Fibroblast of pulmonary artery (primary cell): ENCODE measurements at places on chromosomes 5 and 9.

- DNase-seq = no peak
These were observed 310.8 kb downstream of the ARHGAP26 start for GRCh38 chr5:143080982-143081381.

- no peak for DNase-seq
These were observed 186.0 kb upstream of the KLF4 start for GRCh38 chr9:107675351-107676259.

GRCh38 chr9:96173640-96174039 lies 128.3 kb downstream of the HSD17B3 start:
- DNase-seq = no peak

- no peak for DNase-seq
These were observed 35.6 kb upstream of the ANKRD33B start for GRCh38 chr5:10528056-10528816.

- DNase-seq = no peak
These were observed 396.5 kb downstream of the ANXA1 start for GRCh38 chr9:73548201-73548600.

DNA sequence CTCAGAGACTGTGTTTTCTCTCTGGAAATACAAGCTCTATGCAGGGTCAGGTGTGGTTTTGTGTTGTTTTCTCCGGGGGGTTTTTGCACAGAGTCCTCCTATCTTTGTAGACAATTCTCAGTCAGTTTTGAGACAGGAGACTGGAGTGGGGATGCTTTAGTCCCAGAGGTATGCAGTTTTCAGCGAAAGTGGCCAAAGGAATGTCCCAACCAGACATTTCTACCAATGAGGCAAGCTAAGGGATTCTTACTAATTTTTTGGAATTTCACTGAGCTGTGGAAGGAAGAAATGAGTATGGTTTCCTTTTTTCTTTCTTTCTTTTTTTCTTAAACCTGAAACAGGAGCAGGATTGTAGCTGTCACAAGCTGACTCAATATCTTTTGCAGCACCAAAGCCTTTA lies 35.3 kb upstream of the PLPP1 start:
- DNase-seq = peak; percentile 31

- DNase-seq = no peak
These were observed 560.5 kb downstream of the TUSC1 start for GRCh38 chr9:25117791-25118190.

DNA sequence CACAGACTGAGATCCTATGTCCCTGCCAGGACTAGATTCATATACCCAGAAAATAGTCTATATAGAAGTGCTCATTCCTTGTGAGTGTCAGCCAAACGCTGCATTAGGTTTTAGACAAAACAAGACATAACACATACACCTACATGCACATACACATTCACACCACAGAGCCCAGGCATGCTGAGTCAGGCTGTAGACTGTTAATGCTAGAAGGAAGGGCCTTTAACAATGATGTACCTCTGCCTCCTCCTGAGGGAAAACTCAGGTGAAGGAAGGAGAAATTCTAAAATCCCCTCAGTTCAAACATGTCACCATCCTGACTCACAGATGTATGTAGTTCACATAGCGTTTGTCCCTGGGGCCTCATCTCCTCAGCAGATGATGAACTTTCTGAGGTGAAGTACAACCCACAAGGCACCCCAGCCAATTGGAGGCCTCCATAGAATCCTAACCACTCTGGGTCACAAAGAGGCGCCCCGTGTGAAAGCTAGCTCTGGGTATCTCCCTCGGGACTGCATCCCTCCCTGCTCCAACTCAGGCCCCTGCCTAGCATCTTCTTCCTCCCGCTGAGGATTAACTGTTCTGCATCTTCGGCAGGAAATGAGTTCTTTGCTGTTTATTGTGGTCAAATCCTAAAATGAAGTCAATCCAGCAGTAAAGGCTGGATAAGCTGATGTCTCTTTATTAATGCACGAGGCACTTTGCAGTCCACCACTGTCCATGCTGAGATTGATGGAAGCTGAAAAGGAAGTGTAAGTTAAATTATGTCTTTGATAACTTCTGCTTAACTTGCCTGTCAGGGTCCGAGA lies 40.8 kb upstream of the FSTL4 start:
- no peak for DNase-seq

- DNase-seq = peak; percentile 65
These were observed 4.0 kb downstream of the SNX30 start for GRCh38 chr9:112754578-112754977.

DNA sequence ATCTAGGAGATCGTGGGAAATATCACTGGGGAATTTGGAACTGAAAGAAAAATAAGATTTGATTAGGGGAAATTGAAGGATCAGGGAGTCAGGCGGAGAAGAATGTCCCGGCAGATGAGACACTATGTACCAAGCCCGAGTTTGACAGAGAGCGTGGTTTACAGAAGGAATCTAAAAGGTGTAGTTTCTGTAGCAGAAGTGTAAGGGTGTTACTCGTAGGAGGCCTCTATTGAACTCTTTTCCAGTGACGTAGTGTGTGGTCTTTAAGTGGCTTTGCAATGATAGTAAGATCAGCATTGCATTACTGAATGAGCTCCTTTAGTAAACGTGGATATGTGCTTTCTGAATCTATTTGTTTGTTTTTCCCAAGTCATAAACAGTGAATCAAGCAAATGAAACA lies 59.3 kb upstream of the CDKN2B start:
- no peak for DNase-seq

DNA sequence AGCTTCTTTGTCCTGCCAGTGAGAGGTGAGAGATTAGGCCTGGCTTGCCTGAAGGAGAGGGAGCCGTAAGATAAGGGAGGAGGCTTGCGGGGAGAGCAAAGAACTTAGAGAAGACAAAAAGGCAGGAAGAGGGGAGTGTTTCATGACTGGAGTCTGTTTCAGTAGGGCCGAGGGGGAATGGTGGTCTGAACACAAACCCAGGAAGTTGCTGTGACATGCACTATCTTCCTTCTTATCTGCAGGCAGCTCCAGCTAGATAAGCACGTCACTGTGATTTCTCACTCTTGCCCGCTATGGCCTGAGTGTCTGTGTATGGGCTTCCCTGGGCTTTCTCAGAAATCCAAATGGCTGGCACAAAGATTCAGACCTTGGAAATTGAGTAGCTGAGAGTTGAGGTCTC lies 307.5 kb upstream of the CLINT1 start:
- DNase-seq = no peak

GRCh38 chr9:118596374-118597015 lies 772.7 kb downstream of the BRINP1 start:
- no peak for DNase-seq

GRCh38 chr5:167652690-167653089 lies 638.8 kb upstream of the WWC1 start:
- no peak for DNase-seq

GRCh38 chr9:84111726-84112125 lies 131.1 kb downstream of the RMI1 start:
- peak; percentile 18 for DNase-seq

DNA sequence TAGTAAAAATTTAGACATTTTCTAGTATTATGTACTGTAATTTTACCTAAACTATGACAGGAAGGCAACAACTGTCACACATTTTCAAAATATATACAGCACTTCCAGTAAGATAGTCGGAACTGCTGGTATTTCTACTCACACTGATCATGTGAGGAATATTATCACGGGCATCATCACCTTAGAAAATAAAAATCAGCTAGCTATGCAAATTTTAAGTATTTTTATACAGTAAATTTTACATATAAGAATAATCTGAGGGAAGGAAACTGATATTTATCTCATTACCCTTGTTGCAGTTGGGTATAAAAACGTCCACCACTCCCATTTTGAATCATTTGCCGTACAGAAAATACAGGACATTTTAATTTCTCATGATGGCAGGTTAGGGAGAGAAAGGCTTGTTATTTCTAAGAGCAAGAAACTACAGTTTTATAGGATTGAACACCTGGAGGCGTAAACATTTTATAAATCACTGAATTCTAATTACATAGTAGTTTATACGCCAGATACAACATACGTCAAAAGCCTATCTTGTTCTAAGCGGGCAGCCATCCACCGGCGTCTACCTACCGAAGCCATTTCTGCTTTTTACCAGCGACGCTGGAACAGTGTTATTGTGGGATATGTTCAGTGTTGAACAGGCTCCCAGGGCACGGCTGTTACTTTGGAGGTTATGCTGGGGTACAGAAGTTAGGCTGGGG lies 729 bp upstream of the TNPO1 start:
- DNase-seq = peak; percentile 20

- DNase-seq = no peak
These were observed 80.3 kb downstream of the GADD45G start for GRCh38 chr9:89684912-89685636.

DNA sequence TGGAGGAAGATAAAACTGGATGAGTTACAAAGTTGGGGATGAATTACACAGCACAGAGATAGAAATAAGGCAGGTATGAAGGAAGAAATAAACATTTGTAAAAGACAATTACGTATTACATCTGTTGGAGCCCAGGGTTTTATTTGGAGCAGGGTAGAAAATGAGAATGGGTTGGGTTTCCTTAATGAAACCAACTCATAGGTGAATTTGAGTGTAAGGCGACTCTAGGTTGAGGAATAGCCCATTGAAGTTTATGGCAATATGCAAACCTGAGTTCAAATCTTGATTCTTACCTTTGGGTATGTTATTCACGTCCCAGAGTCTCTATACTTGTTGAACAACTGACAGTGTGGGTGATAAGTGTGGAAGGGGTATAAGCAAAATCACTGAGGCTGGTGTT lies 422.3 kb upstream of the WWC1 start:
- DNase-seq = no peak

- peak; percentile 8 for DNase-seq
These were observed 4.7 kb downstream of the MAN2A1 start for GRCh38 chr5:109694451-109694891.

DNA sequence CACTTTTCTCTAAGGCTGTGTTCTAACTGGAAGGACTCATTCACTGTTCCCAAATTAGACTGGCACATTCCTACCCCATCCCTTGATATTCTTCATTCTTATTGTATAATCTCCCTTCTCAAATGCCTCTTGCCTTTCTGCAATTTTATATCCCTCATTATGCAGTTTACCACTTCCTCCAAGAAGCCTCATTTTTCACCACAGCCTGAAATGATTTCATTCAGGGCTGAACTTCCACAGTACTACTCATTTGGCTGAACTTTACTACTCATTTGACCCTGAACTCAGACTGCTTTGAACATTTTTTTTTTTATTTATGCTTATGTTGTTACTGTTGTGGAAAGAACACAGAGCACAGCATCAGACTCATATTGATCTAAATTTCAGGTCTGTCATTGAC lies 32.7 kb downstream of the GRIA1 start:
- peak; percentile 18 for DNase-seq

DNA sequence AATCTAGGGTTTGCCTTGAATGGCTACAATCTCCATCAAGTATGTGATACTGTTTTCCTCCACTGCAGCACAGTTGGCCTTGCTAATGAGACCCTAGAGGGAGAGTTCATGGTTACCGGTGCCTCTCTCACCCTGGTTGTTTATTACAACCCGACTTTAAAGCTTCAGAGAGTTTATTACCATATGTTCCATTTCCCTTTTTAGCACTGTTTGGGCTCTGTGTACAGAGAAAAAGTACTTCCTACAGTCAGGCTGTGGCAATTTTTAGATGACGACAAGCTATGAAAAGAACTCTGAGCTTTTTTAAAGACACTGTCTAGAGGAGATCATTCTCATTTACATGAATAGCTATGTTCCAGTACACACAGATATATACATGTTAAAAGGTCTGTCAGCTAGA lies 48.8 kb upstream of the PLCXD3 start:
- DNase-seq = no peak

- no peak for DNase-seq
These were observed 199.0 kb downstream of the IRX1 start for GRCh38 chr5:3794611-3795010.

DNA sequence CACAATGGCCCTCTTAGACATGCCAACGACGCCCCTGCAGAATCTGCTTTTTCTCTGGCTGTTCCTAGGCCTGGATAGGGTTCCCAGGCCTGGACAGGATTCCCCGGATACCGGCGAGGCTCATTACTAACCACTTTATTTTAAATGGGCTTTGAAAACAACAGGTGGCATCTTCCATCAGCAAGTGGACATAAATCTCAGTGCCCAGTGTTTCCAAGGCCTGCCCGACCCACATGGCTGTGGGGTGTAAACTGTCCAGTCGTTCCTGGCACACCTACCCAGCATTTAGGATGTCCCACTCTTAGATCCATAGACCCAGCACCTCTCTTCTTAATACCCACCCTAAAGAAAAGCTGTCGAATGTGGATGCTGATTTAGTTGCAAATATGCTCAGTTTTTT lies 896 bp downstream of the CMBL start:
- no peak for DNase-seq

GRCh38 chr9:82722051-82722450 lies 340.9 kb downstream of the RASEF start:
- DNase-seq = no peak

DNA sequence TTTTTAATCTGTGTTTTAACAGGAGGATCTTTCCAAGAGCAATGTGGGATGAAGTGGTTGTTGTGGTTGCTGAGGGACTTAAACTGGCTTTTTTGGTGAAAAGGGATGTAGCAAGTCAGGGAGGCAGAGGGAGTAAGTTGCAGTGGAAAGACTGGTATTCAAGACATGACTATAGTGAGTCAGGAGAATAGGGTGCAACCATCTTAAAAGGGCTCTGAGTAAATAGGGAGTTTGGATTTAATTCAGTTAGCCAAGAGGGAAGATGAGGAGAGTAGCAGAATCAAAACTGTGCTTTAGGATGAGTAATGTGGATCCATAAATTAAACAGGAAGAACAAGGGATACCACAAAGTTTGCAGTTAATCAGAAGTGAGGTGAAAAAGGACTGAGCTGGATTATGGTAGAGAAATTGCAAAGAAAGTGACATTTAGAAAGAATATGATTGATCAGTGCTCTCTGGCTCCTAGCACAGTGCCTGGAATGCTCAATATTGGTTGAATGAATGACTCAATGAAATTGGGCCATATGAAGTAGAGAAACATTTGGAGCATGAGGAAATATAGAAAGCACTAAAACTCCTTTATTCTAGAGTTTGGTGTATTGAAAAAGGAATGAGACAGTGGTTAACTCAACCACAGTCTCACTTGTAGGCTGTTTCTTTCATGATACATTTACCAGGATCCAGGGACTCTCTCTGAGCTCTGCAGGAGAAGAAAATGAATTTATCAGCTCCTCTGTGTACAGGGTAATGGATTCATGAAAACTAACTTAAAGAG lies 5.1 kb downstream of the POLR3G start:
- DNase-seq = no peak

DNA sequence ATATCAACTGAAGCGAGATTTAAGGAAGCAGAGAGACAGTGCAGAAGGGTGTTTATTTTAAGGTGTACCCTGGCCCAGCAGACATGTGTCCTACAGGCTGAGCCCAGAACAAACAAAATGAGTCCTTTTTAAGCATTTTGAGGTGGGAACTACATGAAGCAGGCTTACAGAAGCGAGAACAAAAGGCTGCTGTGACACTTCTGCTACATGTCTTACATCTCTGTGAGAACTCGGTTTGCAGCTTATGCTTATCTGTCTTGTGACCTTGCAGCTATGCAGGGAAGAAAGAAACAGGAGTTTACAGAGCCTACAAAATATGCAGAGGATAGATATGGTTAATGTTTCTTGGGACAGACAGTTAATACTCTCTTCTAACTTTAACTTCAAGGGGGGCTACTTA lies 295.9 kb downstream of the CEMIP2 start:
- DNase-seq = no peak
